ENCODE measurements at places on chromosomes 1 and 21. TPM values are rescaled to one million over a fixed set of nuclear protein-coding genes. Genes with fewer than 3 reads are reported as not detected.

The PFKFB2 gene
- 6.1 TPM for total RNA-seq

The OR2T33 gene
- total RNA-seq, result not detected

The FAM131C gene
- 1.00 TPM for total RNA-seq

The KCNQ4 gene
- total RNA-seq, result 0.15 TPM

The MXRA8 gene
- 2.5 TPM for total RNA-seq

The SPRR3 gene
- not detected for total RNA-seq

The AHCTF1 gene
- 17.3 TPM for total RNA-seq

The C4BPB gene
- total RNA-seq, result 222 TPM

The ILDR2 gene
- 2.0 TPM for total RNA-seq

The GJA4 gene
- 21.8 TPM for total RNA-seq

The CFAP107 gene
- not detected for total RNA-seq

The TIMM17A gene
- 34.9 TPM for total RNA-seq

The TCHH gene
- total RNA-seq, result not detected

The LCE1F gene
- total RNA-seq, result not detected

The ADCY10 gene
- total RNA-seq, result 0.43 TPM

The SLAMF7 gene
- 5.2 TPM for total RNA-seq

The LCE1A gene
- not detected for total RNA-seq

The AQP10 gene
- not detected for total RNA-seq

The MINDY1 gene
- 19.7 TPM for total RNA-seq

The F13B gene
- 20.2 TPM for total RNA-seq

The U2AF1 gene
- 9.6 TPM for total RNA-seq

The EPHB2 gene
- total RNA-seq, result 0.24 TPM

The RSPH1 gene
- total RNA-seq, result 0.55 TPM

The GJA8 gene
- total RNA-seq, result not detected

The SH2D5 gene
- not detected for total RNA-seq

The PM20D1 gene
- total RNA-seq, result 0.14 TPM

The MPZL1 gene
- total RNA-seq, result 31.0 TPM
